ENCODE measurements at places on chromosomes 11 and 22. TPM values are rescaled to one million over a fixed set of nuclear protein-coding genes. Genes with fewer than 3 reads are reported as not detected.

Gene APOA4
- not detected for total RNA-seq

- no peak for DNase-seq
Measured at GRCh38 chr22:19737846-19738663, 14.7 kb downstream of the GP1BB start.

Gene SULT4A1
- total RNA-seq: not detected

DNA sequence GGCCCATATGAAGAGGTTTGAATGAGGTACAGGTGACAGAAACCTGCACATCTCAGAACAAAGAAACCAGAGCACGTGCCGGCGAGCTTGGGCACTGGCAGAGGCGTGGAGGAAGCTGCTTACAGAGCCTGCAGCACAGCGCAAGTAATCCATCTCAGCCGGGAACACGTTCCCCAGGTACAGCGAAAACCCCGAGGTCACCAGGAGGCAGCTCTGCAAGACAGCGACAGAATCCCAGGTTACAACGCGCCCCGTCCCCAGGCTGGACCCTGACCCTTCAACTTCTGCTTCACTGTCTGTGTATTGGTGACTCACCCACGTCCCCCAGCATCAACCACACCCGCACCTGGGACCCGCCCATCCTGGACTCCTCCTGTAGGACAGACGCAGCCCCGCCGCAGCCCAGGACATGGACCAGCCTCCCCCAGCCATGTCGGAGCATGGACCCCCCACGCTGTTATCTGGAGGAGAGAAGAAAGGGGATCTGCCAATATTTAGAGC lies 2.2 kb downstream of the MLC1 start:
- no peak for DNase-seq

- DNase-seq: peak; percentile 77
Measured at GRCh38 chr11:35391922-35392688, 27.3 kb downstream of the SLC1A2 start.

DNA sequence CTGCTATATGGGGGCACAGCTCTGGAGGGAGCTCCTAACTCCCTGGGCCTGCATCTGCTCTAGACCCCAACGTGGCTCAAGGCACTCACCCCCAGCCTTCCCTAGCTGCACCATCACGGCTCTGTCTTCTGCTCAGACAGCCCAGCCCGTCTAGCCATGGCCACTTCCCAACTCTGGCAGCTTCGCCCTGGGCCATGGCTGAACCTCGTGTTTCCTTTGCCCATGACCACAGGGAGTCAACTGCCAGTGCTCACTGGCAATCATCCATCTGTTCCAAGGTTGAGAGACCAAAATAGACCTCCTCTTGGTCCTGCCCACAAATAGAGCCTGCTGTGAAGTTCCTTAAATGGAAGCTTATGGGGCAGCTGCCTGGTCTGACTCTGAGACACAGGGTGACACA lies 5.4 kb downstream of the LMO1 start:
- peak; percentile 68 for DNase-seq

GRCh38 chr22:26892166-26893041 lies 235.0 kb downstream of the MIAT start:
- peak; percentile 64 for DNase-seq

Gene DDI1
- total RNA-seq: not detected

Gene SAA4
- total RNA-seq: not detected

- DNase-seq: no peak
Measured at GRCh38 chr11:21761000-21761399, 431.9 kb upstream of the ANO5 start.

Gene SYCE3
- total RNA-seq: not detected

Gene VPREB1
- total RNA-seq: not detected

DNA sequence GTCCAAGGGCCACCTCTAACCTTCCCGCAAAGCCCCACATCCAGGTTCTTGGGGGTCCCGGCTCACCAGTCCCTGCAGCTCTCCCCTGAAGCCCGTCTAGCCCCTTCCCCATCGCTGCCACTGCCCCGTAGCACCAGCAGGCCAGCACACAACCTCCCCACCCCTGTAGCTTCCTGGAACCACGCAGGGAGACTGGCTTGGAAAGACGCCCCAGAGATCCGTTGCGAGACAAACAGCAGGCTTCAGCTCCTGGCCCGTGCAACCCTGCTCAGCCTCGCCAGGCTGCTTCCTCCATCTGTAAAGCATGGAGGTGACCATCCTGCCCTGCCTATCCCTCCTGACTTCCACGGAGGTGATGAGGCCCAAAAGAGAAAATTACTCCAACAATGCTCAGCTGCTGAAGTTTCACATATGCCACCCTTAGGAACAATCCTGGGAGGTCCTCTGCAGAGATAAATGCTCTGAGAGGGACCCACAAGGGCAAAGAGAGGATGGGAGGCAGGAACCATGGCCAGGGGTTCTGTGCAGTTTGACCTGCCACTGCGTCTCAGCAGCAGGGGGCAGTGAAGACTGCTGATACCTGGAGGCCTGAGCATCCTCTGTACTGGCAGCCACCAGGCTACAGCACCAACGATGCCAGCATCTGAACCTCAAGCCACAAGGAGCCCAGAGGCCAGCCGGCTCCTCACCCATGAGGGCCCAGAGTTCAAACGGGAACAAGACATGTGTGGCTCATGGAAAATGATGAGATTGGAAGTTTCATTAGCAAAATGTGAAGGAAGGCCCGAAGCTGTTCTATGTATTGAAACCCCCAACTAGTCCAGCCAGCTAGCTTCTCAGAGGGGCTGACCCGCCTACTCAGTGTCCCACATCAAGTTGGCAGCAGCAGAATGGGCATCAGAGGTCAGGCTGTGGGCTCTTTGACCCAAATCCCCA lies 16.1 kb downstream of the DGCR2 start:
- DNase-seq: no peak

- no peak for DNase-seq
Measured at GRCh38 chr11:113637636-113638035, 68.5 kb downstream of the TMPRSS5 start.

Gene DERL3
- total RNA-seq: 0.49 TPM

GRCh38 chr22:39317775-39318506 lies 1.5 kb downstream of the RPL3 start:
- DNase-seq: no peak

Gene MAP4K2
- 11.2 TPM for total RNA-seq

Gene FJX1
- total RNA-seq: 14.4 TPM

DNA sequence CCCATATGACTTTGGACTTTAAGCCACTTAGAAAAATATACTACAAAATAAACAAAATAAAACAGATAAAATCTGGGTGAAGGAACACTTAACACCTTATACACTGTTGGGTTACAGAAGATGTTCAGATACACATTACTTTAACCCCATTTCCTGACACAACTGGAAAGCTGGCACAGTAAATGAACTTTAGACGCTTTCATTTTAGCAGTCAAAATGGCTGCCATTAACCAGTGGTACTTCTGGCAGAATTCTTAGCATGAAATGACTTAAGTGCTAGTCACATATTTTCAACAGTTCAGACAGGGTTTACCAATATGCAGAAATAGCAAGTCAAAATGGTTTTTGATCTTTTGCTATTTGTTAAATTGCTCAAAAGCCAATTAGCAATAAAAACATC lies 37.9 kb downstream of the PIK3C2A start:
- DNase-seq: no peak

Gene OR52I1
- not detected for total RNA-seq

Gene RCOR2
- total RNA-seq: 1.1 TPM

Gene OR10D3
- total RNA-seq: not detected

DNA sequence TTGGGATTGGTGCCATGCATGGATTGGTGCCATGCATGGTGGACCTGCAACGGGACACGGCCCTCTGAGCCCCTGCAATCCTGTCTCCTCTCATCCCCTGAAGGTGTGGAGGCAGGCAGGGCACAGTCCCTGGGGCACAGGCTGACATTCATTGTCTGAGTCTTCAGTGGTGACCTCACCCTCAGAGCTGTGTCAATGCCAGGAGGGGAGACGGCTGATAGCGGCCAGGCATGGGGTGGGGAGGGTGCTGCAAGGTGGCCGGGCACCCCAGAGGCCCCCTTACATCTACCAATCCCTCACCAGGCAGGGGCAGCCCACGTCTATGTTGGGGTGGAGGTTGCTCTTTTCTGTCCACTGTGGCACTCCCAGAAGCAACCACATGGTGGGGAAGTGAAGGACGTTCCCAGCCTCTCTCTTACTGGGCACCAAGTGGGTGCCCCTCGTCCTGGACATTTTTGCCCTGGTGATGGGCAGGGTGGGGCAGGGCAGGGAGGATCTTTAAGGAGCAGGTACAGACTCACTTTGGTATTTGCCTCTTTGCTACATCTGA lies 47.6 kb downstream of the NECTIN1 start:
- DNase-seq: no peak

- DNase-seq: no peak
Measured at GRCh38 chr11:23569547-23569946, 709.3 kb upstream of the CCDC179 start.

DNA sequence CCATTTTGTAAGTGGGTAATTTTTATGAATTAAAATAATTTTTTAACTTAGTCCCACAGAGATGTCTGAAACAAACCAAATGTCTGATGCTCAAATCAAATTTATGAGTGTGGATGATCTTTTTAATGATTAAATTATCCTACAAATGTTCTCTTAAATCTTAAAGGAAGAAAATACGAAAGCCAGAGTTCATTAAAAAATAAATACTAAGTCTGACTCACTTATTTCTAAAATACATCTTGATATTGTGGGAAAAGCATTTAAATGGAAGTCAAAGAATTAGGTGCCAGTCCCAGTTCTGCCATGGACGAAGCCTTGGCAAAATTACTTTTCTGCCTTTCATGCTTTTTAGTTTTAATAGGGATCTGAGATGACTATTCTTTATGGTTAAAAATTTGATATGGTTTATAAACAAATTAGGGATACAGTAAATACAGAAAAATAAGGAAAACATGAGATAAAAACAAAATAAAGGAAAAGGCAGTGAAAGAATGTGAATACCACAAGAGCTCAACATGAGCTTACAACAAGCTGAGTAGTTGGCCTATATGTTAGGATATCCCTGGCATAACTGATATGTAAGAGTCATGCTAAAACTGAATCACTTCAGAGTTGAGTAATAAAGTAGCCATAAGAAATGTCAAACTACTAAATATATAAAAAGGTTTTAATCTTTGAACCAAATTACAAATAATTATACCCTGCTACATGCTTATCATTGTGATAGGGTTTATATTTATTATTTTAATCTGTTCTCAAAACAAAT lies 9.2 kb downstream of the CCDC34 start:
- no peak for DNase-seq

GRCh38 chr11:1852877-1853276 lies at the start of gene LSP1:
LSP1 (plus strand) TSS chr11:1853084; CDS start chr11:1853145, 61 bp downstream.
- no peak for DNase-seq

GRCh38 chr11:10666556-10667520 lies 26.7 kb downstream of the IRAG1 start:
- peak; percentile 76 for DNase-seq
